Kidney epithelial cell (primary cell): ENCODE measurements at places on chromosomes 5 and 9. TPM values are rescaled to one million over a fixed set of nuclear protein-coding genes. Genes with fewer than 3 reads are reported as not detected.

The ARID3C gene
- 0.48 and 1.0 TPM in 2 replicates for total RNA-seq

The CCL19 gene
- not detected in 2 replicates for total RNA-seq

The MEF2C gene
- total RNA-seq: 1.9 and 4.8 TPM in 2 replicates

The PCDHGA7 gene
- total RNA-seq: 2.2 and 3.1 TPM in 2 replicates

The RNF208 gene
- total RNA-seq: 3.1 and 4.2 TPM in 2 replicates

The MED22 gene
- total RNA-seq: 42.0 and 51.8 TPM in 2 replicates

The GADD45G gene
- 0.41 and 2.2 TPM in 2 replicates for total RNA-seq

The F2RL2 gene
- total RNA-seq: 2.0 and 2.5 TPM in 2 replicates

The SPINK4 gene
- total RNA-seq: not detected in 2 replicates

The IFNA13 gene
- not detected in 2 replicates for total RNA-seq

The FSTL4 gene
- total RNA-seq: not detected in 2 replicates

The PCDHGA12 gene
- 2.1 and 3.6 TPM in 2 replicates for total RNA-seq

The BTNL3 gene
- not detected in 2 replicates for total RNA-seq

The TMEM174 gene
- total RNA-seq: not detected in 2 replicates

The OLFM1 gene
- total RNA-seq: 0.96 and 2.1 TPM in 2 replicates
